ENCODE measurements at places on chromosomes 7 and 10.

DNA sequence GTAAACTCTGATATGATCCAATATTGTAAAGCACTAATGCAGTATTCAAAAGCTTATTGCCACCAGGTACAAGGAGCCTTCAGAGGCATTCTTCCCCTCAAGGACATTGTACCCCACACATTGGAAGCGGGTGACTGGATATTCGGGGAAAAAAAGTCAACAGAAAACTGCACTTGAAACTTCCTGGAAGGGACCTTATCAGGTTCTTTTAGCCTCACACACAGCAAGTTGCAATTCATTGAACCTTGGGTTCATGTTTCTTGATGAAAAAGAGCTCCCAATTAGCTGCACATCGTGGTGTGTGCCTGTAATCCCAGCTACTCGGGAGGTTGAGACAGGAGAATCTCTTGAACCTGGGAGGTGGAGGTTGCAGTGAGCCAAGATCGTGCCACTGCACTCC, 16.4 kb upstream of the MICU1 start:
- no peak for DNase-seq

GRCh38 chr7:158255558-158255957, 332.1 kb downstream of the PTPRN2 start:
- DNase-seq, result no peak

DNA sequence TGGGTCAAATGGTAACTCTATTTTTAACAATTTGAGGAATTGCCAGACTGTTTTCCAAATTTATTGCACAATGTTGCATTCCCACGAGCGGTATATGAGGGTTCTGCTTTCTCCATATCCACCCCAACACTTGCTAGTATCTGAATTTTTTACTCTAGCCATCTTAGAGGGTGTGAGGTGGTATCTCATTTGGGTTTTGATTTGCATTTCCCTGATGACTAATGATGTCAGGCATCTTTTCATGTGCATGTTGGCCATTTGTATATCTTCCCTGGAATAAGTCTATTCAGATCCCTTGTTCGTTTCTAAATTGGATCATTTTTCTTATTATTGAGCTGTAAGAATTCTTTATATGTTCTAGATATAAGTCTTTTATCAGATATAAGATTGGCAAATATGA, 97.7 kb downstream of the TPK1 start:
- DNase-seq, result no peak

DNA sequence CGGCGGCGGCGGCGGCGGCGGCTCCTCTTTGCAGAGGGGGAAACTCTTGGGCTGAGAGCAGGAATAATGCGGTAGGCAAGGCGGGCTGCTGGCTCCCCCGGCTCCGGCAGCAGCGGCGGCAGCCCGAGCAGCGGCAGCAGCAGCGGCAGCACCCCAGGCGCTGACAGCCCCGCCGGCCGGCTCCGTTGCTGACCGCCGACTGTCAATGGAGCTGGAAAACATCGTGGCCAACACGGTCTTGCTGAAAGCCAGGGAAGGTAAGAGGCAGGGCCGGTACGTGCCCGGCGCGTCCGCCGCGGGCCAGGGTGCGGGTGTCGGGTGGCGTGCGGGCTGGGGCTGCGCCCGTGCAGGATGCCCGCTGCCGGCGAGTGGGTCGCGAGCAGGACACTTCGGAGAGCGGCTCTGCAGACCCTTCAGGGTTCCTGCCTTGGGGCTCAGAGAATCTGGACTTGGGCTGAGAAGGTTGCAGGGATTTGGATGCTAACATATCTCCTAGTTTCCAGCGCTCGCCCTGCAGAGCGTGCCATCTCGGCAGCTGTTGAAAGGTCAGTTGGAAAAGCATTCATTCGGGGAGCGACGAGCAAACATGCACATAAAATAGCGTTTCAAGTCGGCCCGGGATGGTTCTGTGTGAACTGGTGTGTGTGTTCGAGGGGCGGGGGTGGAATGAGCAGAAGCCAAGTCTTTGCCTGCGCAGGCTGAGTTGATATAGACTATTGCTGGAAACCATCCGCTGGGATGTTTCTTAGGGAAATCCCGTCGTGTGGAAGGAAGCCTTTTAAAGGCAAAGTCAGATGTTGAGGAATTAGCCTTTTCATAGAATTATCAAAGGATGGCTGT, 562 bp downstream of the GRK5 start:
- DNase-seq, result peak; percentile 49

- no peak for DNase-seq
Measured at GRCh38 chr10:110852947-110853346, 18.8 kb upstream of the PDCD4 start.

DNA sequence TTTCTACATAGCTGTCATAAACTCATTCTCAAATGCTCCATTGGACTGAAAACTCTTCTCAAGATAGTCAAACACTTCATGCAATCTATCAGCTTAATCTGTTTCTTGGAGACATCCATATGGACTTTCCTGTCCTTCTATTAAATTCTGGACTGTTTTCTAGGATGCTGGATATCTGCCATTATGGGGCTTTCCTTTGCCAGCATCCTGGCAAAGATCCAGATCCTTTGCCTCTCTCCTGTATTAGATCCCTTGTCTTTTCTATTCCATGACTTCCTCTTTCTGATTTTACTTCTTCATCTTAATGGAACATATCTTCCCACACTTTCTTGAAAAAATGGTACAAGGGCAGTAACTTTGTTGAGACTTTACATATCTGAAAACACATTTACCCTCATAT, 35.9 kb upstream of the SKAP2 start:
- no peak for DNase-seq

DNA sequence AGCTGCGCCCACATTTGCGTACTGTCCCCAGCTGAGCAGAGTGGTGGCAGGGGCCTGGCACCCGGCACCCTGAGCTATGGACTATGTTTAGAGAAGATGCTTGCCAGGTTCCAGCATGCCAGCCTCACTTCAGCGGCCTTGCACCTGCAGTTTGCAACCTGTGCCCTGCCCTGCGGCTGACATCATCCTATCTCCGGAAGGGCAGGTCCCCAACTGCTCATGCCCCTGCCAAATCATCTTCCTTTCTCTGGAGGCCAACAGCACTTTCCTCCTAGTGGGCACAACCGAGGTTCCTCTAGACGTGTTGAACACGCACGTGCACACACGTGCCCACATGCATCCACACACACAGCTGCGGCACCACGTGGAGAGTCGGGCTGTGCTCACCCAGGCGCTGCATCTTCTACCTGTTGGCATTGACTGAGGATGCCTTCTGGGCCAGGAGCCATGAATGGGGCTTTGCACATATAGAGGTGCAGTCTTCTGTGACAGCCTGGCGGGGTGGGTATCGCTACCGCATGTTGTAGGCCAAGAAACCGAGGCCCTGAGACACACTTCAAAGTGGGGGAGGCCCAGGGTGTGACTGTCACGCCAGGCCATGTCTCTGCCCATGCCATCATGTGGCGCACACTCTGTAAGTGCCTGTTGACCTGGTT, 24.5 kb downstream of the CNPY1 start:
- DNase-seq, result no peak

DNA sequence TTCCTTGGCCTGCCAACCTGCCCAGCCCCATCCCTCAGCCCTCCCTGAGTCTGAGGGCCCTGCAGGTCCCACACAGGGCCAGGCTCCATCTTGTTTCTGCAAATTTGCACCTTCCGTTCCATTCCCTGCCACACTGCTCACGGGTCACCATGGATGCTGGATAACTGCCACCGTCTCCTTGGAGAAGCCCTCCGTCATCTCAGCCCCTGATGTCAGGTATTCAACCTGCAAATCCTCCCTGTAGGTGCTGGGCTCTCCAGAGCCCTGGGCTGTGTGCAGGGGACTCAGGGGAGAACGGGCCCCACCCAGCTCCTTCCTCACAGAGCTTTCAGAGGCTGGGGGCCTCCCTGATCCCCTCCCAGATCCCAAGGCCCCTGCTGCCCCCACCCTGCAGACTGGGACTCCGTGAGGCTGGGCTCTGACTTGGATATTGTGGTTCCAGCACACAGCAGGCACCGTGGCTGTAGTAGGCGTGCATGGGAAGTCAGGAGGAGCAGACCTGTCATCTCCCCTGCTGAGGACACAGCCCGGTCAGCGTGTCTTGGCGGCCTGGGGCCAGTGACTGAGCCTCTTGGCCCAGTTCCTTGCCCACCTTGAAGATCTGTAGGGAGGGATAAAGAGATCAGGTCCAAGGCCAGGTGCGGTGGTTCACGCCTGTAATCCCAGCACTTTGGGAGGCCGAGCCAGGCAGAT, 121.7 kb upstream of the TNRC18 start:
- no peak for DNase-seq

- DNase-seq, result no peak
Measured at GRCh38 chr7:90999989-91000979, 263.9 kb upstream of the FZD1 start.

GRCh38 chr7:112740667-112741066, 49.5 kb downstream of the TMEM168 start:
- no peak for DNase-seq

DNA sequence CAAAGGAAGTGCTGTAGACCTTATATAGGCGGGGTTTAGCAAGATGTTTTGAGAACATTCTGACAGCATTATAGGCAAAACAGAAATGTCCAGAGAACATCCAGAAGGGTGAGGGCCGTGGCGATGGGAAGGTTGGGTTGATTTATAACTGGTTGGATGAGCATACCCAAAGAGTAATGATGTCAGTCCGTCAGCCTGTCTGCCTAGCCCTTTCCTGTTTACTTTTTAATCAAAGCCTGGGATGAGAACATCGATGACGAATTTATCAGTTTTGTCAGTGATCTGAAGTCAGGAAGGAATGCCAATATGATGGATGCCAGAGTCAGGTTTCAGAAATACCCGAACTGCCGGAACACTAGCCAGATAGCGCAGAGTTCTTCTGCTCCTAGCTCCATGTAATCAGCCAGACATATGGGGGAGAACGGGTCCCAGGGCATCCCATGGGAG, 33.8 kb upstream of the TRIM8 start:
- DNase-seq, result no peak

DNA sequence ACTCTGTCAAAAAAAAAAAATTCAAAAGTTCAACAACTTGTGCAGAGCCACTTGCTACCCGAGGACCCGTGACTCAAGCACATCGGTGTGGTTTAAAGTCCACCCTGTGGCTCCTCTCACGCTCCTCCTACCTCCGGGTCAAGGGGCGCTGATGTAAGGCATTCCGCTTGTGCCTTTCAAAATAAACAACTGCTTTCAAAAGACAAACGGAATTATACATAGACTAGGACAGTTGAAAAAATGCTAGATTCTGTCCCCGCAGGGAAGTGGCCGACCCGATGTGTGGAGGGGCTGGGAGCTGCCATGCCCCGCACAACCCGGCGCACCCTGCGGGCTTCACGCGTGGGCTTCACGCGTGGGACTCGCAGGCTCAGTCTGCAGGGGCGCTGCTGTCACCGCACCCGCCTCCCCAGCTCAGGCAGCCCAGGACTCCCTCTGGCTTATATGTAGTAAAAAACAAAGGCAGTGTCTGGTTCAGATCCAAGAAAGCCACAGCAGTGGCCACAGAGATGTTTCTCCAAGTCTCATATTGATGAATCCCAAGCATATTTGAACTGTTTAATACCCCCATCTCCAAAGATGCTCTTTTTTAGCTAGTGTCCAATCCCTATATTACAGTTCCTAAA, 239.7 kb upstream of the INHBA start:
- DNase-seq, result no peak

Measured in activated naive CD8-positive, alpha-beta T cell treated with anti-CD3 and anti-CD28 coated beads, Interleukin-2, amount 50 U/mL, for 24 hours (primary cell).